ENCODE measurements at places on chromosomes 11 and 22. TPM values are rescaled to one million over a fixed set of nuclear protein-coding genes. Genes with fewer than 3 reads are reported as not detected.

Gene HTR3B
- total RNA-seq, result not detected

Gene GAL
- total RNA-seq, result not detected

Gene XKR3
- not detected for total RNA-seq

Gene TEX12
- total RNA-seq, result 0.96 TPM

Gene CCDC116
- 0.36 TPM for total RNA-seq

Gene ACTN3
- not detected for total RNA-seq

Measured in omental fat pad (tissue), 4 donors.